ENCODE measurements at places on chromosomes 12 and 14.

DNA sequence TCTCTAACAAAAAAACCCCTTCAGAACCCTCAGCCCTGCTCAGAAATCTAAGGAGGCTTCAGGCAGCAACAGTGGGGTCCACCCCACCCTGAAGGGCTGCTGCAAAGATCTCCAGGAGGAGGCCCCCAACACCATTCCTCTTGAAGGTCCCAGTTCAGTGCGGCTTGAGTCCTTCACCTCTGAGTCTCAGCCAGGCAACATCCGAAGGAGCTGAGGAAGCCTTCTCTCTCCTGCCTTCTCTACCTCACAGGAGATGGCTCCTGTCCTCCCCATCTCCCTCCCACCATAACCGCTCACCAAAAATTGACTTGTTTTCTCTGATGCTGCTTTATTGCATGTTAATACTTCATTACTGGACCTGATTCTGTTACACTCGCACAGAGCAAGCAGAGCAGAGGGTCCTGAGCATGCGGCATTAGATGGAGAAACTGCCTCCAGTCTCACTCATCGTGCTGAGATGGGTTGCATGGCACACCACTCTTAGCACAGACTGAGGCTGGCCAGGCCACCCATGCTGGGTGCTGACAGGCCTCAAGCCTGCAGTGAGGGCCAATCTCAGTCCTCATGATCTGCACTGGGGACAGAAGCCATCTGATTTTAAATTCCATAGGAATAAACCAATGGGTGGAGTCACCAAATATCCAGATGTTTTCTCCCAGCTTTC, 224.8 kb downstream of the CACNA1C start:
- no peak for DNase-seq

- DNase-seq = no peak
Observed at GRCh38 chr12:132949936-132950837, 5.9 kb downstream of the ZNF605 start.

- no peak for DNase-seq
Observed at GRCh38 chr14:56124327-56124726, 6.1 kb downstream of the PELI2 start.

GRCh38 chr14:74711651-74712050, 1.2 kb downstream of the AREL1 start:
- no peak for DNase-seq

DNA sequence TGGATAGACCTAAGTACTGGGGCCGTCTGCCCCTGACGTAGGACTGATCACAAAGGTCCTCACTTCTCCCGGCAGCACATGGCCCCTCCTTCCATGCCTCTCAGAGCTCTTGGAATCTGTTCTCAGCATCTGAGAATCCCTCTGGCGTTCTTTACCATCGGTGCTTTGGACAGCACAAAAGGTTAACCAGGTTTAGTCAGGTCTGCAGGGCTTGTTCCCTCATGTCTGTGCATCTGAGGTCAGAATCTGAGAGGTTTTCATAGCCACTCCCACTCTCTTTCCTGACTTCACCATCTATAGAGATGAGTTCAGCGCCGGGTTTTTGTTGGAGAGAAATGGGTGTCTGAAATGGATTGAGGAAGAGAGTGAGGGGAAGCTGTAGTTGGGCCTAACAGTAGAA, 130.0 kb upstream of the ARHGAP5 start:
- DNase-seq = no peak

GRCh38 chr12:102891756-102892155, 25.3 kb downstream of the PAH start:
- DNase-seq = no peak

DNA sequence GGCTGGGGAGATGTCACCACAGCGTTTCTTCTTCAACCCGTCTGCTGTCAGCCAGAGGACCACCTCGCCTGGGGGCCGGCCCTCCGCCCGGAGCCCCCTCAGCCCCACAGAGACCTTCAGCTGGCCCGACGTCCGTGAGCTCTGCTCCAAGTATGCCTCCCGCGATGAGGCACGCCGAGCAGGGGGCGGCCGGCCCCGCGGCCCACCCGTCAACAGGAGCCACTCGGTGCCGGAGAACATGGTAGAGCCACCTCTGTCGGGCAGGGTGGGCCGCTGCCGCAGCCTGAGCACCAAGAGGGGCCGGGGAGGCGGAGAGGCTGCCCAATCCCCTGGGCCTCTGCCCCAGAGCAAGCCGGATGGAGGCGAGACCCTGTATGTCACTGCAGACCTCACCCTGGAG, 38.8 kb downstream of the PLEKHG3 start:
- DNase-seq = no peak

- no peak for DNase-seq
Observed at GRCh38 chr12:119249383-119250155, 70.8 kb downstream of the HSPB8 start.

Measured in NCI-H774 (cell line).